ENCODE measurements at places on chromosomes 4 and X. TPM values are rescaled to one million over a fixed set of nuclear protein-coding genes. Genes with fewer than 3 reads are reported as not detected.

CT45A7 gene
- not detected for total RNA-seq

PCDH7 gene
- total RNA-seq, result 3.1 TPM

MAGED4B gene
- 75.3 TPM for total RNA-seq

DNA sequence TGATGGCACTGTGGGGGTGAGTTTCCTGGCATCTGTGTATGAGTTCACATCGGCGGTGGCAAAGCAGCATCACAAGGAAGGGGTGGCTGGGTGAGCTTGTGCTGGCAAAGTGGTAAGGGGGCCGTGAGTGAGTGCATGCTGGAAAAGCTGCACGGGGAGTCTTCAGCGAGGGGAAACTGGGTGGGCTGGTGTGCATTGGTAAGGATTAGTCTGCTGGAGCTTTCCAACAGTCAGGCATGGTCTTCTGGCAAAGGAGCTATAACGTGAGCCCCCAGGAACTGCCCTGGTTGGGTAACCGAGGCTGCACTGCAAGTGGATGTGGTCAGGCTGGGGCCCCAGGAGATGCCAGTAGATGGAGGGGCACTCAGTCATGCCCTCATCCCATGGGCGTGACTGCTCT lies 30.7 kb downstream of the ADAM29 start:
- no peak for DNase-seq

- DNase-seq, result no peak
These were observed 53.3 kb upstream of the STIM2 start for GRCh38 chr4:26807330-26807729.

SMAD1 gene
- total RNA-seq, result 264 TPM

DNA sequence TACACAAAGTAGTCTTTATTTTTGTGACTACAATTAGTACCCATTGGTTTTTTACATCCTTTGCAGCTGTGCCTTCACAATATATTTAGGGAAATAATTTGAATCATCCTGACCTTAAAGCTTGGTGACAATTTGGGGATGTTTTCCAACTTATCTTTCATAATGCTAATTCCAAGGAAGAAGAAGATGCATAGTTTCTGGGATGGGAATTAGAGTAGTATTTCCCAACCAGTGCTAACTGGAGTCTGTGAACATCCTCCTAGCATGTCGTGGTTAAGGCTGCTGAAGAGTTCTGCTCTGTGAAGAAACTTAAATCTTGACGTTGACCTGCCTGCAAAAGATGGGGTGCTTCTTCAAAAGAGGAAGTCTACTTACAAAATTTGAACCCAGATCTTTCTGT lies 173.5 kb downstream of the ANK2 start:
- no peak for DNase-seq

GRCh38 chr4:87054900-87055299 lies 120.1 kb downstream of the AFF1 start:
- no peak for DNase-seq
